ENCODE measurements at places on chromosomes 1 and 21.

- no peak for DNase-seq
Measured at GRCh38 chr1:27676410-27676809, 4.4 kb upstream of the IFI6 start.

DNA sequence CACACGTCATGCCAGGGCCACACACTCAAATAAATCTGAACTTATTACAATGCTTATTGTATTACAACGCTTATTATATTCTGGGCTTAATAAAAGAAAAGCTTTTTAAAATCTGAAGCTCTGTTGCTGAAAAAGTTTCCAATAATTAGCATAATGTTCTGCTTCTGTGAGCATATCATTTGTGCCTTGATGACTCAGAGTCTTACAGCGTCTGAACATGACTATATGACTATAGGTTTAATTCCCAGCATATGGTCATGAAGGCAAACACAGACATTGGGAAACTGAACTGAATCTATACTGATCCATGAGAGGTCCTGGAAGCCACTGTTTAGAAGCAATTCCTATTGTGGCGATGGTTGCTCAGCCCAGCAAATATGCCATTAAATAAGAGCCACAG lies 66.3 kb downstream of the SIM2 start:
- no peak for DNase-seq

DNA sequence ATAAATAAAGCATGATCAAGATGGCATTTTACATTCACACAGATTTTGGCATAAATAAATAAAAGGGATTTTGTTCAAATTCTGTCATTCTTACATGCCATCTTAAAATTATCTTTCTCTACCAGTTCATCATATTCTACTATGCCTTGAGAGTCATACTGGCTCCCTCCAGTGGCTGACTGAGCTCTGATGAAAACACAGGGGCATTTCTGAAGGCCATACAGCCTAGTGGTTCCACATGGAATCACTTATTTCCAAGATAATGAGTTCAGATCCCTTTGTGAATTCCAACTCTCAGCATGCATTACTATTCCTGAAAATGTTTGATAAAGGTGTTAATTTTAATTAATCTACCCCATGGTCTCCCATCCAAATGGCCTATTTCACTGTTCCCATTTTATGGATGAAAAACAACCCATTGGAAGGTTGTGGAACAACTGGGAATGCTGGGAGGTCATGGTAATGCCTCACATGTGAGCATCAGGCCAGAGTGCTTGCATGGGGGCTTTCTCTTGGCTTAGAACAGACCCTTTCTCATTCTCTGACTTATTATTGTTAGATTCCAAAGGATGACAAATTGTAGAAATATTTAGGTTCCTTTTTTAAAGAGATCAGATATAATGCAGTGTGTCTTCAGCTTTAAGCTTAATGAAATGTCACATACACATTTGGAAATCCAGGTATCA lies 622.4 kb upstream of the PKN2 start:
- DNase-seq, result peak; percentile 44

DNA sequence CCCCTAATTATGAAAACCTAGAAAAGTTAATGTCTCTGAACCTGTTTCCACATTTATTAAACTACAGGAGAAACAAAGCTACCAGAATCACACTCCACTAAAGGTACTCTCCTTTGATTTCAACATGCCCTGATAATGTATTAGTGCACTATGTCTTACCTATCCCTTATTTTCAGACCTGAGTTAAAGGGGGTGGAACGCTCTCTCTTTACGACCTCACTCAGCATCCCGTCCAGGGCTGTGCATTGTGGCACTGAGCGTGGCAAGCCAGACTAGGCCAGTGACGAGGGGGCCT lies 678 bp downstream of the LSM10 start:
- DNase-seq, result no peak

- DNase-seq, result no peak
Measured at GRCh38 chr1:72431810-72432209, 149.5 kb upstream of the NEGR1 start.
